ENCODE measurements at places on chromosomes 5 and 9.

- no peak for DNase-seq
Observed at GRCh38 chr5:179111267-179112207, 51.4 kb downstream of the ZNF354C start.

DNA sequence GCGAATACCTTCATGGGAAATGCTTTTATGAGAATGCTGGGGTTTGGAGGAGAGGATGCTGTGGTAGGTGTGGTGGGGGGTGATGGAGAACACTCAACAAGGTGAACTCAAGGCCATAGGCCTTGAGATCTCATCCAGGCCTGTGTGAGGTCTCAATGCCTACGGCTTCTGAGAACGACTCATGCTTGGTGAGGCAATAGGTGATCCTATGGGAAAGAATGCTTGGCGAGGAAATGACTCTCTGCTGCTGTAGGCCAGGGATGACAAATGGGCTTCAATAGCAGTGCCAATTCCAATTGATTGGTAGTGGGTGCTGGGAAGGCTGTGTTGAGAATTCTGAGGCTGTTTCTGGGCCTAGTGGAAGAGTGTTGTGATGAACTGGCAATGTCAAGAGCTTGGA lies 280.2 kb upstream of the CLINT1 start:
- DNase-seq = no peak

DNA sequence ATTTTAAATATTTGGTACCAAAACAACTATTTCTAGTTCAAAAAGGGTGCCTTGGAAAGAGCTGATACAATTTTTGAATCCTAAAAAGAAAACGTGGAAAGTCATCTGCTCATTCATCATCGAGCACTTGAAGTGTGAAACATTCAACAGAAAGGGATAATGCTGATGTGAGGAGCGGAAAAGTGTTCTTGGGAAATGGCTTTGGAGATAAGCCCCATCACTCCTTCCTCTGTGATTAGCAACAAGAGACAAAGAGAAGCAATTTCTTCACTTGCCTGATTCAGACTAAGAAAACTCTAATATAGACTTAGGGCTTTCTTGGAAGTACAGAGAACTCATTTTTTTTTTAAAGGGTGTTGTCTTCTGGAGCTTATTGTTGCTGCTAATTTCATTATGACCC lies 74.9 kb downstream of the C9orf152 start:
- DNase-seq = no peak

DNA sequence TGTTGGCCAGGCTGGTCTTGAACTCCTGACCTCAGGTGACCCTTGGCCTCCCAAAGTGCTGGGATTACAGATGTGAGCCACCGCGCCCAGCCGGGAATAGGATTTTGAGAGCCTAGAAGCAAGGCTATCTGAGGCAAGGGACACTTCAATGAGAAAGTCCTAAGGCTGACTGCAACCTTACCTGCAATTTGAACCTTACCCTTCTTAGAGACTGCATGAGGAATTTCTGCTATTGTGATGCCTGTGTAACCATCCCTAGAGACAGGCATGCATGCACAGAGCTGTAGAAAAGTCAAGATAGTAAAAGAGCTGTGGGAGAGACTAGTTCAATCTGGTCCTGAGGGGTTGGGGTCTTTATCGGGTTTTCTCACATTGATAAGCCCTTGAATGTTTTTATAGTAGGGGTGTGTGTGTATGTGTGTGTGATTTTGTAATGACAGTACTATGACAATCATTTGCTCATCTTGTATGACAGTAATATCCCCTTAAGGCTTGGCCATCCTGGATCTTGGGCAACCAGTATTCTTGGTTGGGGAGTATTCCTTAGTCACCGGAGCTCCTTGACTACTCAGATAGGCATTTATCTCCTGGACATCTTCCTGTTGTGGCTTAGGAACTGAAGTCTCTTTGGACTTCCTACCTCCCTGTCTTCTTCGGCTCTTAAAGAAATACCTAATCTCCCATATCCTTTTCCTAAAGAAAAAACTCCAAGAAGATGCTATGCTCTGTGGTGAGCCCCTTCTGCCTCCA lies 11.2 kb downstream of the DNAJB5 start:
- no peak for DNase-seq

GRCh38 chr9:116549061-116549664 lies 137.9 kb upstream of the TRIM32 start:
- no peak for DNase-seq

GRCh38 chr9:15231788-15232635 lies 75.0 kb downstream of the TTC39B start:
- no peak for DNase-seq

GRCh38 chr5:176762489-176762888 lies 47.9 kb upstream of the UNC5A start:
- no peak for DNase-seq

GRCh38 chr5:59005934-59006701 lies 423.2 kb downstream of the RAB3C start:
- no peak for DNase-seq

DNA sequence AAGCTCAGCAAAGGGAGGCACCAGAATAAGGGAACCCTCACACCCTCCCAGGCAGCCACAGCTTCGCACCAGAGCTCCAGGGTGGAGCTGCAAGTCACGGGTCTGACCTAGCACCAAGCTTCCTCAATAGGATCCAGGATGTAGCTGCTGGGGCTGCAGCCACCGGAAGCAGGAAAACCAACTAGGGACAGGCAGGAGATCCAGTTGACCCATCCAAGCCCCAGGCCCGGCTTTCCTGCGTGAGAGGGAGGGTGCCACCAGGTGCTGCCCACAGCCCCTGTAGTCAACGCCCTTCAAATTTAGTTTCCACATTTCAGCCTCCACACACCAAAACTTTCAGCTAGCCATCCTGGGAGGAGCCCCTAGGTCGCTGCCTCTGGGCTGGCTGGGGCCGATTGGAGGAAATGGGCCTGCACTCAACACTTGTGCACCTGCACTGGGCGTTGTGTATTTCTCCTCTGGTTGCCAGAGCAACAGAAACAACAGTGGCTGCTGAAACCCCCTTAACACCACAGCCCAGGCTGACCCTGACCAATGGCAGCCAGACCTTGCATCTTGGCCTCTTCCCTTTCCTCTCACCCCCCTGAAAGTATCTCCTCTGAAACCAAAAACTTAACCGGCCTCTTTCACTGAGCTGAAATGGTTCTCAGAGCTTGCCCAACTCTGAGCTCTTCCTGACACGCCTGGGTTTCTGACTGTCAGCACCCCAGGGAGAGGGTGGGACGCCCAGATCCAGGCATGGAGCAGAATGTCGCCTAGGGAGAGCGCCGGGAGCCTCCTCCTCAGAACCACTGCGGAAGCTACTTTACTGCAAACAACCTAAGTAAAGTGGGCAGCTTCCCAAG lies 226.5 kb upstream of the MAP3K1 start:
- DNase-seq = peak; percentile 78

- DNase-seq = no peak
Observed at GRCh38 chr9:122865300-122865699, 36.9 kb upstream of the PDCL start.

DNA sequence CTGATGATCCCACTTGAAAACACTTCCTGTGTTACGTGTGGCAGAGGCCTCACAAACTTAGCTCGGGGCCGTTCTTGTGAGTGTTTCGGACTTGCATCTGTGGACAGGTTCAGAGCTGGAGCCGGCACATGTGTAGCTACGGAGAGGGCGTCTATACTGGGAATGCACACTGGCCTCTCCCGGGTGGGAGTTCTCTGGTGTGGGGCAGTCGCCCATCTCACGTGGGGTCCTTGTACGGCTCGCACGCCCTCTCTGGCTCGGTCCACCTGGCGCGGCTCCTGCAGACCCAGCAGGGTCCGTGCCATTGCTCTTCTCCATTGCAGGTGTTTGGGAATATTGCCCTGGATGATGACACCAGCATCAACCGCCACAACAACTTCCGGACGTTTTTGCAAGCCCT lies 197.9 kb downstream of the CACNA1B start:
- DNase-seq = no peak

- no peak for DNase-seq
Observed at GRCh38 chr9:101478906-101479305, 43.3 kb upstream of the ALDOB start.

Measured in activated CD4-positive, alpha-beta T cell treated with anti-CD3 and anti-CD28 coated beads, Interleukin-2, amount 10 ng/mL, durations not matched to agents 7 days and 5 days (primary cell).